ENCODE measurements at places on chromosomes 4 and X.

DNA sequence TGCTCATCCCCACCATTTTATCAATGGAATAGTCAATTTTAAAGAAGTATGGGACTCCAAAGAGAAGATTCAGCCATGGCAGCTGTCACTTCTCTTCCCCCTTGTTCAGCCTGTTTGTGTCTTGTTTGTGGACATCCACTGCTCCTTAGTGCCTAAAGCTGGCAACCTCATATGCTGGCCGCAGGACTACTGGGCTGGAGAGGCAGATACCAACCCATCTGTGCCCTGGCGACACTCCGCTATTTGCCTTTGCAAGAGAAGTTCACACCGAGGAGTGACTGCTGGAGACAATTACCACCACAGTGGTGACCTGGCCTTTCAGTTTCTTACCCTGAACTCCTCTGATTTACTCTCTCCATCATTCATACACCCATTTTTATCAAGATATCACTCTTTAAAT, 64.3 kb downstream of the NHSL2 start:
- DNase-seq: no peak

- DNase-seq: no peak
These were observed 1.1 kb upstream of the HPSE start for GRCh38 chr4:83335701-83336100.

GRCh38 chr4:36417146-36417545, 135.7 kb downstream of the DTHD1 start:
- DNase-seq: no peak

- no peak for DNase-seq
These were observed 132.0 kb upstream of the CLNK start for GRCh38 chr4:10816571-10816970.

GRCh38 chrX:106404512-106404911, 207.3 kb upstream of the RADX start:
- no peak for DNase-seq

DNA sequence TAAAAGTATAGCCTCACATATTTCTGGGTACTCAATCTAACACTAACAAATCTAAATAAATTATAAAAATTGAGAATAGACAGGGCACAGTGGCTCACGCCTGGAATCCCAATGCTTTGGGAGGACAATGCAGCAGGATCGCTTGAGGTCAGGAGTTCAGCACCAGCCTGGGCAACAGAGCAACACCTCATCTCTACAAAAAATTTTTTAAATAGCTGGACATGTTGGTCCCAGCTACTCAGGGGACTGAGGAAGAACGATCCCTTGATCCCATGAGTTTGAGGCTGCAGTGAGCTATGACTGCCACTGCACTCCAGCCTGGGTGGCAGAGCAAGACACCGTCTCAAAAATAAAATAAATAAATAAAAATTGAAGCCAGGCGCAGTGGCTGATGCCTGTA, 192.7 kb downstream of the LRBA start:
- DNase-seq: no peak

- no peak for DNase-seq
These were observed 5.7 kb downstream of the CYBB start for GRCh38 chrX:37785569-37785968.

DNA sequence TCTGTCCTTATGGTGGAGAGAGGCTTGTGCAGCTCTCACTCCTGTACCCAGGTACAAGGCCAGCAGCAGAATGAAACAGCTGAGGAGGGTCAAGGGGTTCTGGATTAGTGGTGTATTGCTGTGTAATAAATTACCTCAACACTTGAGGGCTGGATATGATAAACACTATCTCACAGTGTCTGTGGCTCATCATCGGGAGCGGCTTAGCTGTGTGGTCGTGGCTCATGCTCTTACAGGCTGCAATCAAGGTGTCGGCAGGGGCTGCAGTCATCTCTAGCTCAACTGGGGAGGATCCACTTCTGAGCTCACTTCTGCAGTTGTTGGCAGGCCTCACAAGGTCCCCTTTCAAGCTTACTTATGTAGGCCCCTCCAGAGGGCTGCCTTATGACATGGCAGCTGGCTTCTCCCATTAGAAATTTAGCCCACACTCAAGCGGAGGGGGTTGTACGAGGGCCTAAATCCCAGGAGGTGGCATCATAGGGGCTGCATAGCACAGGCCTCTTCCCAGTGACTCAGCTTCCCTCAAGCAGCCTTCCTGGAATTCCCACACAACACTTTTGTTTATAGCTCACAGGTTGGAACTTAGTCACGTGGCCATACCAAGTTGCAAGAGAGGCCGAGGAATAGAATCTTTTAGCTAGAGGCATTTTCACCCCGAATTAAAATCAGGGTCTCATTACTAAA, 148.2 kb upstream of the RPS6KA3 start:
- no peak for DNase-seq

GRCh38 chr4:181682367-181683047, 560.7 kb upstream of the TENM3 start:
- DNase-seq: no peak

DNA sequence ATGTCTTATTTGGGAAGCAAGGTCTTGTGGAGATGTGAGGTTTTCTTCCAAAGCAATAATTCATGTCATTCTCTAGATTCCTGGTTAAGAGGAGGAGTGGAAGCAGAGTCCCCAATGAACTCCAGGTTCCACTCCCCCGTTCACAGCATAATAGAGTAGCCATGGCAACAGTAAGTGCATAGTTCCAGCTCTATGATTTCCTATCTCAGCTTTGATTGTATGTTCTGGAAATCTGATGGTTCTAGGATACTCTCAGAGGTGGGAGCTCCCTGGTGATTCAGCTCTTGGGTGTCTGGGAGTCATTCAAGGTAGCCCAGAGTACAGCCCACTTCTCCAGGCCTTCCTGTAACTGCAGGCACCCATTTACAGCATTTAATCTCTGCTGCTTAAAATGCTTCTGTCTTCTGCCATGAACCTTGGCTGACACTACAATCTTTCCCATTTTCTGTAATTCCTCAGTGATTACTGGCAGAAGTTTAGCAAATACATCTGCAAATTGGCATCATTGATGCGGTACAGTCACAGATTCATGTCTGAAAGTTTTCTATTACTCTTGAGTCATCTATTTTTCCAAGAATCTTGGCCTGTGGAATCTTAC, 242.0 kb downstream of the MAPK10 start:
- DNase-seq: peak; percentile 59

DNA sequence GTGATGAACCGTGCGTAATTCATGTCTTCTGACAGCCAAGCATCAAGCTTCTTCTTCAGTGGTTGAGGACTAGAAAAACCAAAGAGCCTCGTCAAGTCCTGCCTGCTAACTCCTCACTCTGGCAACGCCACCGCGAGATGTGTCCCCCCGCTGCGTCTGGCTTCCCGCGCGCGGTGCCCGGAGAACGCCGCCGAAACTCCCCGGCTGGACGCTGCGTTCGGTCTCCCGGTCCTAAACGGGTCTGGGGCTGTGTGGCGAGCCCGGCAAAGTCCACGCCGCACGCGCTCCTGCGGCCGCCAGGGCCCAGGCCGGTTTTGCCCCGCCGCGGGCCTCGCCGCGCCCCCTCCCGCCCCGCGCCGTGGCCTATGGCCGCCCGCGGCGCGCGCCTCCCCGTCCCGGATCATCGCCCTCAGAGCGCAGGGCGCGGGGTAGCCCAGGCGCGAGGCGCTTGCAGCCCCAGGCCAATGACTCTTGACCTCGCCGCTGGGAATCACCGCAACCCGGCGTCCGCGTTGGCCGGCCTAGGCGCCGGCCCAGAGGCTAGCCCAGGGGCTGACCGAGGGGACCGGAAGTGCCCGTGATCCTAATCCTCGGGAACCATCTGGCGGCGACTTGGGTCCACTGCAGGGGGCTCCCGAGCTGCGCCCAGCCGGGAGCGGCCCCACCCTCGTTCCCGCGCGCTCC, at the start of gene AADAT:
AADAT (minus strand) TSS at position 289 of the 684 bp plus-strand sequence; CDS start at position 23, 266 bp downstream.
- DNase-seq: peak; percentile 76

- no peak for DNase-seq
These were observed 206.6 kb downstream of the ADGRL3 start for GRCh38 chr4:61406677-61407076.

DNA sequence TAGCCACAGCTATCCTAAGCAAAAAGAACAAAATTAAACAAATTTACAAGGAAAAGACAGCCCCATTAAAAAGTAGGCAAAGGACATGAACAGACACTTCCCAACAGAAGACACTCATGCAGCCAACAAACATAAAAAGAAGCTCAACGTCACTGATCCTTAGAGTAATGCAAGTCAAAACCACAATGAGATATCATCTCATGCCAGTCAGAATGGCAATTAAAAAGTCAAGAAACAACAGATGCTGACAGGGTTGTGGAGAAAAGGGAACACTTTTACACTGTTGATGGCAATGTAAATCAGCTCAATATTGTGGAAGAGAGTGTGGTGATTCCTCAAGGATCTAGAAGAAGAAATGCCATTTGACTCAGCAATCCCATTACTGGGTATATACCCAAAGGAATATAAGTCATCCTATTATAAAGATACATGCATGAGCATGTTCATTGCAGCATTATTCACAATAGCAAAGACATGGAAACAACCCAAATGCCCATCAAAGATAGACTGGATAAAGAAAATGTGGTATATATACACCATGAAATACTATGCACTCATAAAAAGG, 163.0 kb upstream of the TET2 start:
- no peak for DNase-seq

GRCh38 chr4:995311-996026, 2.3 kb upstream of the SLC26A1 start:
- no peak for DNase-seq

DNA sequence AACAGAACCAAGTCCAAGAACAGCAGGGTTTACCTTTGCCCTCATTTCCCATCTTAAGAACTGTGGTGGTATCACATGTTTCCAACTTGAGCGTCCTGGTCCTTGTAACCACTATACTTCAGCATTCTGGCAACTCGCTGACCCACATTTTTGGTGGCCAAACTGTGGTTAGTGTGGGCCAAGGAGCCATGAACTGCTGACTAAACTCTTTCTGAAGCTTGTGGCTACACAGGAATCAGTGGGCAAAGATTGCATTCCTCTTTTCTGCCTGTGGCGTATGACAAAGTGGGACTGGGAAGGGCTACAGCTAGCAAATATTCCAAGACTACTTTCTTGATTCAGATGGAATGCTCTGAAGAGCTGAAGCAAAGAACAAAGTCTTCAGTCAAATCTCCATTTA, 106.3 kb upstream of the MID1 start:
- no peak for DNase-seq

- no peak for DNase-seq
These were observed 12.4 kb downstream of the PHKA2 start for GRCh38 chrX:18971506-18971905.

- DNase-seq: no peak
These were observed 16.8 kb upstream of the RNF4 start for GRCh38 chr4:2451821-2452785.

DNA sequence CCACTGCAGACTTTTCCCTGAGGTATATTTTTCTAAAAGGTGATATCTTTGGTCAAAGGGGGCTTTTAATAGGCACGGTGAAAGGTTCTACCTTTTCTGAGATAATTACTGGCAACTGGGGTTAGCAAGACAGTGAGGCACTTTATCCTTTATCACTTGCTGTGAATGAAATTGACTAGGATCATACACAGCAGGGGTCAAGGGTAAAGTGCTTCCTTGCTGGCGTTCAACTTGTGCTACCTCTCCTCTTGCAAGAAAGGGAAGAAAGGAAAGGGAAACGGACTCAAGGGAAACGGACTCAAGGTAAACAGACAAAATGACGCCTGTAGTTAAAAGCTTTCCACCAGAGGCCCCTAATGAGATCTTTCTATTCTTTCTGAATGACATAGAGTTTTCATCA, 78.6 kb upstream of the RAPGEF2 start:
- no peak for DNase-seq

DNA sequence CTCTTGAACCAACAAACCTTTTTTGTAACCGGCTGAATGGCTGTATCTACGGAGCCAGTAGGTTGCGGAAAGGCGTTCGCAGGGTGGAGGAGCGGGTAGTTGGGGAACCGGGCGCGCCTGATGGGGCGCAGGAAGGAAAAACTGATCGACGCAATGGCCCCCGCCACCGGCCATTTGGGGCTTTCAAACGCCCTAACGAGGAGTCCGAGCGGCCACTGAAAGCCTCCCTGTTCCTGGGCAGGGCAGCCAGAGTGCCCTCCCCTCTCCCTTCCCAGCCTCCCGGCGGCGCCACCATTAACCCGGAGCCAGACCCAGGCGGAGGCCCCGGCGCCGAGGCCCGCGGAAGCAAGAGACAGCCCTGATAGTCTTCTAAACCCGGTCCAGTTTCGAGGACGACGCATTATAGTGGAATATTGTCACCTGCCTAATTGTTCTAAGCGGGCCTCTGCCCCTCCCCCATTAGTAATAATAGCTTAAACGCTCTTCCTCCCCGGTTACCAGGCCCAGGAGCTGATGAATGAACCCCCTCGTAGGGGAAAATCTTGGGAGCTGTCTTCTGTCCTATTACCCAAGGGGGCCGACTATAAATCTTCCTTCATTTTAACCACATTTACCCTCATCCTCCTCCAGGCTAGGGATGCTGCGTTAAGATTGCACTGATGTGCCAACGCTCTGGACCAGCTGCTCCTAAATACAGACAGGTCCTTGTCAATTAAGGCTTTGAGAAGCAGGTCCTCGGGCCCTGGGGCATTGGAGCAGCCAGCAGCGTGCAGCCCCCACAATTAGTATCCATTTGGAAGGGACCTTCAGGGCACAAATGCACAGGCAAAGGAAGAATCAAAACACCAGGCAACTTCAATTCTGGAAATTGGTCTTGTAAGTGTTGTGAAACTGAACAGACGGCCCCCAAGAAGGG, 61.6 kb upstream of the TMEM33 start:
- DNase-seq: no peak

DNA sequence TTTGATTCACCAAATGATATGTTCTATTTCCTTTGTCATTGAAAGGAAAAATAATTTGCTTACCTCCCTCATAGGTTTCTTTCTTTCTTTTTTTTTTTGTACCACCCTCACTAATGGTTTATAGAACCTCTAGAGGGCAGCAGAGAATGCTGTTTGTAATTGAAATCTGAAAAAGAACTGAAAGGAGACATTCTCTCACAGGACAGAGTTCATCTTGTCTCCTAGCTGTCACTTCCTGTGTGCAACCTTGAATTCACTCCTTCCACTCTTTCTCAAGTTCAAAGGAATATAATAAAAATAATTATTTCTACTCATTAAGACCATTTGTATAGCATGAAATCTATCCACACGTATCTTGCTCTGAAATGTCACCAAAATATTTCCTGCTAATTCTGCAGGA, 51.0 kb downstream of the GUCY1B1 start:
- no peak for DNase-seq

DNA sequence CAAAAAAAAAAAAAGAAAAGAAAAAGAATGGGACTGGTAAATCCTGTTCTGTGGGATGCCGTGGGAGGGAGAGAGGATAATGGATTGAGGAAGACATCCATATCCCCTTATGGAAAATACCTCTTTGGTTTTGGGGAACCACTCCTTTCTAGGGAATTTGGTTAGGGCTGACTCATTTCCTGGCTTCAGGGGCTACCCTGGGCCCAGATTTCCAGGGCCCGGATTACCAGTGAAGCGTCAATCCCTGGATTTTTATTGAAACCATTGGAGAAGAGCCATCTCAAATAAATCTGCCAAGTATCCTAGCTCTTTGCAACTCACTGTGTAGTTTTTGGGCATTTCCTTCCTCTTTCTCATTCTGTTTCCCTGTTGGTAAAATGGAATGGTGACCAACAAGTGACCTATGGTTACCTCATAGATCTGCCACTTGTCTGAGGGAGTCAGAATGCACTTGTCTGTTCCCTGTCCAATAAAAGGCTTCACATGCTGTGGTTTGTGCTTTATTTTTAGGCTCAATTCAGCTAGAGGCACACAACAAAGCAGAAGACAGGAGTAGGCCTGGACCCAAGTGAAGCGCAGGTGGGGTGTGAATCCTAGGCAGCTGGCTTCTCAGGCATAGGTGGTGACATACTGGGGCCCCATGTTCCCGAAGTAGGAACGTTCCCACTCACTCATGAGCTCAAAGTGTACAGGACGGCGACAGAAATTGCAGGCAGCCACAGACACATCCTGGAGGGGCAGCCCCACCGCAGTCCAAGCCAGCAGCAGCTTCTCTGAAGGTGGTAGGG, 8.6 kb downstream of the APEX2 start:
- DNase-seq: no peak
